ENCODE measurements at places on chromosomes 6 and 20. TPM values are rescaled to one million over a fixed set of nuclear protein-coding genes. Genes with fewer than 3 reads are reported as not detected.

DNA sequence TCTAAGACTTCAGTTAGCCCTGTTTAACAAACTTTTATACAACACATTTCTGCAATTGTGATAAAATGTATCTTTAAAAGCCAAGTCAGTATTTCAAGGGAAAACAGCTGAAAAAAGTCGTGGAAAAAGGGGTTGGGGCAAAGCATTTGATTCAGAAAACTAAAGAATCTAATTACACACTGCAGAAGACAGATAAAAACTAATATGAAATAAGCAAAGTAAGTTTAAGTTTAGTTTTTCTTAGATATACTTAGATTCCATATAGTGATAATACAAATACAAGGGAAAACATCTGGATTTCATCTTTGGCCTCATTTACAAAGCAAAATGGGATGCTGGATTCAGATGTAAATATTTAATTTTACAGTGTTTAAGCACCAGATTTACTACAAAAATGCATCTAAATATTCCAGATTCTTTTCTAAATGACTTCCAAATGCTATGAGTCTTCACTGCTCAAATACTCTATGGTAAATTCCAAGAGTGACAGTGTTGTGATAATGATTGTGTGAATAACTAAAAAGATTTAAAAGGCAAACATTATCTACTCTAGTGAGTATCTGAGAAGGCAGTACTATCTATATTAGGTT, 1.5 kb upstream of the ADNP start:
- DNase-seq = no peak

- no peak for DNase-seq
These were observed 13.4 kb downstream of the SRC start for GRCh38 chr20:37359331-37359730.

TFAP2D gene
- not detected for total RNA-seq

GRCh38 chr6:47086051-47086770, 44.1 kb upstream of the ADGRF1 start:
- no peak for DNase-seq

DNA sequence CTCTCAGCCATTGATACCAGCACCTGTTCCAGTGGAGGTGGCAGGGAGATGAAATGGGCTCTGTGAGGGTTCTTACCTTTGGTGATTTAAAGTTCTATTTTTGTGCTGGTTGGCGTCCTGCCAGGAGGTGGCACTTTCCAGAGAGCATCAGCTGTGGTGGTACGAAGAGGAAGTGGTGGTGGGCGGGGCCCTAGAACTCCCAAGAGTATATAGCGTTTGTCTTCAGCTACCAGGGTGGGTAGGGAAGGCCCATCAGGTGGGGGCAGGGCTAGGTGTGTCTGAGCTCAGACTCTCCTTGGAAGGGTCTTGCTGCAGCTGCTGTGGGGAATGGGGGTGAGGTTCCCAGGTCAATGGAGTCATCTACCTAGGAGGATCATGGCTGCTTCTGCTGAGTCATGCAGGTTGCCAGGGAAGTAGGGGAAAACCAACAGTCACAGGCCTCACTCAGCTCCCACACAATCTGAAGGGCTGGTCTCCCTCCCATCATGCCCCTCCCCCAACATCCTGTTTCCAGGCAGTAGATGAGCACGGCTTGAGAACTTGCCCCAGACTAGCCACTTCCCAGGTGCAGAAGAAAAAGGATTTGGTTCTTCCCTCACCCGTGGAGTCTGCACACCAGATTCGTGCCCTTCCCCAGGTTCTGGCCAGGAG, 46.6 kb downstream of the MOXD1 start:
- DNase-seq = no peak

GRCh38 chr6:37103169-37104039, 66.5 kb upstream of the PIM1 start:
- DNase-seq = peak; percentile 91

- no peak for DNase-seq
These were observed 99.6 kb upstream of the HMGCLL1 start for GRCh38 chr6:55678330-55679224.

DNA sequence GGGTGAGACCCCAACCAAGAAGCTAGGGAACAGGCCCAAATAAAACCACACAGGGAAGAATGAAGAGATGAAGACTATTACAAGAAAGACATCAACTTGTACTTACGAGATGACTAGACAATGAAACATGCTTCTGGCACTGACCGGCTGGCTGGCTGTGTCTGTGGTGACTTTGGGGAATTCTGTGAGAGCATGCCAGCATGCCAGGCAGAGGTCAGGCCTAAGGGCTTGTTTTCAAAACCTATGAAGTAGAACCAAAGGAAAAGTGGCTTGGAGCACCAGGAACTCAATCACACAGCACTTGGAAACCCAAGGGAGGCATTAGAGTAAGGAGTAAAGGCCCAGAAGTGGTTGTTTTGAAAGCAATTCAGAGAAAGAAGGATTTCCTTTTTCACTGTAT, 28.4 kb upstream of the GSTA3 start:
- DNase-seq = peak; percentile 53

GRCh38 chr6:65117817-65118409, 589.1 kb downstream of the EYS start:
- no peak for DNase-seq

- peak; percentile 37 for DNase-seq
These were observed 610.5 kb downstream of the UTRN start for GRCh38 chr6:144895313-144896278.

DNA sequence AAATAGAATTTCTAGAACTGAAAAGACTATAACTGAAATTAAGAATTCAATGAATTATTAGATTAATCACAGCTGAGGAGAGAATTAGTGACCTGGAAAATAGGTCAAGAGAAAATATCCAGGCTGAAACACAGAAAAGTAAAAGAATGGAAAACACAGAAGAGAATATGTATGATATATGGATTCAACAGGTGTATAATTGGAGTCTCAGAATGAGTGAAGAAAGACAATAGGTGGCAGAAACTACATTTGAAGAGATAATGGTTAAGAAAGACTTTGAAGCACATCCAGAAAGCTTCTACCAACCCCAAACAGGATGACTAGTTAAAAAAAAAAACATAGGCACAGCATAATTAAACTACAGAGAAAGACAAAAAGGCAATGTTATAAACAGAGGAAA, 196.2 kb upstream of the ASCC3 start:
- no peak for DNase-seq

DNA sequence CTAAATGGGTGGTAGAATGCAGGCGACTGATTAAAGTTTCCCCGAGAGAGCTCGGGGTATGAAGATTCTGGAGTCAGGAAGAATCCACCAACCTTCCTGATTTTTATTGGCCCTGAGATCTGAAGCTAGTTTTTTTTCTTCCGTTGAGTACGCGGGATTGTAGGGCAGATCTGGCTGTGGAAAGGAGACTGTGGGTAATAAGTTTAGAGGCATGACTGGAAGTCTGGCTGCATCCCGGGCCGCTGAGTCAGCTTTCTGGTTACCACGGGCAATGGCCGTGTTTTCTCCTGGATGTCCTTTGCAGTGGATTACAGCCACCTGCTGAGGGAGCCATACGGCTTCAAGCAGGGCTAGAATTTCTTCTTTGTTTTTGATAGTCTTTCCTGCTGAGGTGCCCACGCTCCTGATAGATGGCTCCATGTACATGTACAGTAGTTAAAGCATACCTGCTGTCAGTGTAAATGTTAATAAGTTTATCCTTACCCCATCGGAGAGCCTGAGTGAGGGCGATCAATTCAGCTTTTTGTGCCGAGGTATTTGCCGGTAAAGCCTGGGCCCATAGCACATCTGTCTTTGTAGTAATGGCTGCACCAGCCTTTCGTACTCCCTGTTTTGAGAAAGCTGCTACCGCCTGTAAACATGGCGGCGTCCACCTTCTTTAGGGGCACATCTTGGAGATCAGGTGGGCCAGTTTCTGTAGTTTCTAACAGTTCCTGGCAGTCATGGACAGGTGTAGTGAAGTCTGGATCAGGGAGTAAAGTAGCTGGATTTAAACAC, 154.0 kb downstream of the TRIM27 start:
- DNase-seq = no peak

EHMT2 gene
- 33.1 TPM for total RNA-seq

GRCh38 chr20:22862671-22863230, 172.4 kb upstream of the SSTR4 start:
- no peak for DNase-seq

- no peak for DNase-seq
These were observed 120.8 kb upstream of the TNFAIP3 start for GRCh38 chr6:137746264-137746663.

GRCh38 chr6:168615837-168616236, 174.9 kb downstream of the SMOC2 start:
- peak; percentile 52 for DNase-seq

DNA sequence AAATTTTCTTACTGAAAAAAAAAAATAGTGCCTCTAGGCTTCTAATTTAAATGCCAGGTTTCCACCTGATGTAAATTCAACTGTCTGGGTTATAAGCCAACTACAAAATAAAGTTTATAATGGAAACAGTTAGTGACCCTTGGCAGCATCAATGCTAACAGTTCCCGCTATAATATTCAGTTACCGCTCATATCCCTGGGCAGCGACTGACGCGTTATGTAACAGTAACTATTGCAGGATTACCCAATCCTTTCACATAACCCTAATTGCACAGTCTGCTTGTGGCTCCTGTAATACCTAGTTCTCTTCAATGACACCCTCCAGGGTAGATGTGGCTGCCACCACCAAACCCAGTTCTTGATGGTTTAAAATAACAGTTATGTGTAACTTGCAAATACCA, 208.6 kb downstream of the MOXD1 start:
- no peak for DNase-seq

DNA sequence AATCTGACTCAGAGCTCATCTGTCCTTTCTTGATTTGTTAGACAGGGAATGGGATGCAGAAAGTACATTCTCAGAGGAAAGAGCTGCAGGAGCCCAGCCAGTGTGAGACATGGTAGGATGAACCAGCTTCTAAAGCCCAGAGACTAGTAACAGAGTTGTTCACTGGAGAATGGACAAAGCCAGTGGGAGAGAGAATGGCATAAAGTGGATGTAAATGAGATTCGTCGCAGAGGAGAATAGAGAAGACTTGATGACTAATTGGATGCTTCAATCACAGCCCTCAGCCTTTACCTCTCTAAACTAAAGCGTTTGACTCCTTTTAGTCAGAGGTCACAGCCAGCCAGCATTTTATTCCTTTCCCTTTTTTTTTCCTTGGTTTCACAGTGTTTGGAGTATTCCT, 25.5 kb upstream of the L3MBTL3 start:
- no peak for DNase-seq

GRCh38 chr6:40819182-40819834, 219.7 kb downstream of the UNC5CL start:
- DNase-seq = peak; percentile 89

HTR1B gene
- not detected for total RNA-seq

HDAC2 gene
- 70.9 TPM for total RNA-seq

DNA sequence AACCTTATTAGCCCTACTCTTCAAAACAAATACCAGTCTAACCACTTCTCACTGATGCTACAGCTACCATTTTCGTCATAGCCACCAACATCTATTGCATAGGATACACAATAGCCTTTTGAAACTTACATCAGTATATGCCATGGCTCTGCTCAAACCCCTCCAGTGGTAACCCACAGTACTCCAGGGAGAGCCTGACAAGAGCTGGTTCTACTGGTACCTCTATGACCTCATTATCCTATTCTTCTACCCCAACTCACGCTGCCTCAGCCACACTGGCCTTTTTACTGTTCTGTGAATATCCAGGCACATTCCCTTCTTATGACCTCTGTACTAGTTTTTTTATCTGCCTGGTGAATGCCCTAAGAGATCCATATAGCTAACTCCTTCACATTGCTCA, 157.6 kb downstream of the ARHGAP18 start:
- DNase-seq = no peak

DNA sequence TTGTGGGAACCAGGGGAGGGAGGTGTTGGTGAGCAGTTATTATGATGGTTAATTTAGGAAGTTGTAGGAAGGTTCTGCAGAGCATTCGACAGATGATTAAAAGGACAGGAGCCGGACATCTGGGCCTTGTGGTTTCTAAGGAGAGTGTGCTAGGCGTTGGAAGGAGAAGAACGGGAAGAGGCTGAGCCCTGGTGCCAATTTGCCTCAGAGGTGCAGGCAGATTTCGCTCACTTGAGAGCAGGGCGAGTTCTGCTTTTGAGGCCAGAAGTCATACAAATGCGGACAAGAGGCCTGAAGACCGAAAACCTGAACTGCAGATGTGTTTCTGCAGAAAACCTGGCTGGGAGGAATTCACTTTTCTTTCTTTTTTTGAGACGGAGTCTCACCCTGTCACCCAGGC, 30.5 kb upstream of the RPS6KA2 start:
- no peak for DNase-seq

GRCh38 chr20:58025233-58025632, 203.2 kb downstream of the ANKRD60 start:
- no peak for DNase-seq

DNA sequence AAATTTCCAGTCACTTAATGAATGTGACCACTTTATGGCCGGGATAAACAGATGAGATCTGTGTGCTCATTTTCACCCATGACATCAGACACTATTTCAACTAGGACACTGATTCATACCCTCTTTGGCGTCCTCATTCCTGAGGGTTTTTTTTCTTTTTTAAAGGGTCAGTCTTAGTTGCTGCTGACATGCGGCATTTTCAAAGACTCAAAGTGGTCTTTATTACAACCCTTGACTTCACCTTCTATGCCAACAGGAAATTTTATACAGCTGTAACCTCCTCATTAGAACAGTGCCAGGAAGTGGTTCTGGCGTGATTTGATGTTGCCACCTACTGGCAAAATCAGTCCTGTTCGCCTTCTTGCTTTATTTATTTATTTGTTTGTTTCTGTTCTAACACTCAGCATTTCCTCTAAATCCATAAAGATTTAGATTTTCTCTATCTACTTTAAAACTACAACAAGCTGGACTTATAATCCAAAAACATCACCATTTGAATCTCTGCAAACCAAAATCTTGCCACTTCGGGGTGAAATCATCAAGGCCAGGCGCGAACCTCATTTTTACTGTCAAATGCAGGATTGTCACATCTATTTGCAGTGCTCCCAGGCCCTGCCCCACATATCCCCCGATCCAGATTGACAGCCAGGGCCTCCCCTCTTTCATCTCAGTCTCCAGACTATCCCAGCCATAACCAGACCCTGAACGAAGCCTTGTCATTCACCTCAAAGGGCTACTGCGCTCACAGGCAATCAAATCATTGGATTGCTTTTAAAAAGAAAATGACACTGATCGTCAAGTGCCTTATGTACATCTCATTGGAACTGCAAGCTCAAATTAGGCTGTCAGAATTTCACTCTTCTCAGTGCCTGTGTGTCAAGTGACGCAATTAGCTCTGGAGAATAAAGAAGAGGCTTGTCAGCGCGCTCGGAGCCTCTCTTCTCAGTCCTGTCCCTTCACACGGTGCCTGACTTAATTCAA, 77.5 kb downstream of the C6orf118 start:
- DNase-seq = peak; percentile 12

- no peak for DNase-seq
These were observed 239.6 kb upstream of the PLCB4 start for GRCh38 chr20:8829256-8829655.

DNA sequence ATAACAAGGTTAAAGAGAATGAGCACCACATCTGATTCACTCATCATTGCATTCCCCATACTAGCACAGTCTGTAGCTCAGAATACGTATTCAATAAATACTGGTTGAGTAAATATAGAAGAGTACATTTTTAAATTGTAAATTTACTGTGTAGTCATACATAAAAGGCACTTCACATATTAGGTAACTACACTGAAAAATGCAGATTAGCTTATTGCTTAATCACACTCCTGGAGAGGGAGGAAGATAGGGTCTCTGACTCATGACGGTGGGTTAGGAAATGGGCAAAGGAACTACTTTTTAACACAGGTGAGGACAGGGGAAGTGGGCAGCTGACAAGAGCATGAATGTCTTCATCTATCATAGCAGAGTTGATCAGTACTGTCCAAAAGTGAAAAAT, 133.2 kb downstream of the TBC1D32 start:
- DNase-seq = no peak
